ENCODE measurements at places on chromosomes 11 and 22. TPM values are rescaled to one million over a fixed set of nuclear protein-coding genes. Genes with fewer than 3 reads are reported as not detected.

The PIH1D2 gene
- total RNA-seq: 1.2 TPM

The LMO1 gene
- total RNA-seq: not detected

The OR52E1 gene
- not detected for total RNA-seq

The PICK1 gene
- 26.7 TPM for total RNA-seq

The CHEK1 gene
- total RNA-seq: 137 TPM

The NARS2 gene
- total RNA-seq: 18.5 TPM

The SLC7A4 gene
- total RNA-seq: not detected
